Stimulated activated CD4-positive, alpha-beta T cell treated with anti-CD3 and anti-CD28 coated beads, Interleukin-15, amount 100 ng/mL, for 1 hour (primary cell): ENCODE measurements at places on chromosomes 13 and 19.

DNA sequence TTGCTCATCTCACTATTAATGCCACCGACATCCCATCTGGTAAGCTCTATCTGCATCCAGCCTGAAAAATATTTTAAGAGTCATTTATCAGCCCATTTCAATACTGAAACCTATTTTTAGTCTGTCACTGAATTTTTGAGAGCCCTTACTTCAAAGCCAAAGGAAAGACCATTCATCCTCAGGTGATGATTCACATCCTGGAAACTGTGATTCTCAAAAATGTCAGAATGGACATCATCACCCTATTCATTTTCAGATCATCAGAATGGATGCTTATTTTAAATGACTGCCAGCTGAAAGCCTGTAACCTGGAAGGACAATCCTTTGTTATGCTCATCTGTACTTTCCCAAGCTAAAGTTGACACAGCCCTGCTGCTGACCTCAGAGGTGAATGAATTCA lies 27.0 kb downstream of the TNFSF11 start:
- DNase-seq: no peak

GRCh38 chr19:7781157-7781556 lies 18.1 kb downstream of the CLEC4M start:
- no peak for DNase-seq

- no peak for DNase-seq
Measured at GRCh38 chr19:35845215-35846037, 6.9 kb downstream of the NPHS1 start.

DNA sequence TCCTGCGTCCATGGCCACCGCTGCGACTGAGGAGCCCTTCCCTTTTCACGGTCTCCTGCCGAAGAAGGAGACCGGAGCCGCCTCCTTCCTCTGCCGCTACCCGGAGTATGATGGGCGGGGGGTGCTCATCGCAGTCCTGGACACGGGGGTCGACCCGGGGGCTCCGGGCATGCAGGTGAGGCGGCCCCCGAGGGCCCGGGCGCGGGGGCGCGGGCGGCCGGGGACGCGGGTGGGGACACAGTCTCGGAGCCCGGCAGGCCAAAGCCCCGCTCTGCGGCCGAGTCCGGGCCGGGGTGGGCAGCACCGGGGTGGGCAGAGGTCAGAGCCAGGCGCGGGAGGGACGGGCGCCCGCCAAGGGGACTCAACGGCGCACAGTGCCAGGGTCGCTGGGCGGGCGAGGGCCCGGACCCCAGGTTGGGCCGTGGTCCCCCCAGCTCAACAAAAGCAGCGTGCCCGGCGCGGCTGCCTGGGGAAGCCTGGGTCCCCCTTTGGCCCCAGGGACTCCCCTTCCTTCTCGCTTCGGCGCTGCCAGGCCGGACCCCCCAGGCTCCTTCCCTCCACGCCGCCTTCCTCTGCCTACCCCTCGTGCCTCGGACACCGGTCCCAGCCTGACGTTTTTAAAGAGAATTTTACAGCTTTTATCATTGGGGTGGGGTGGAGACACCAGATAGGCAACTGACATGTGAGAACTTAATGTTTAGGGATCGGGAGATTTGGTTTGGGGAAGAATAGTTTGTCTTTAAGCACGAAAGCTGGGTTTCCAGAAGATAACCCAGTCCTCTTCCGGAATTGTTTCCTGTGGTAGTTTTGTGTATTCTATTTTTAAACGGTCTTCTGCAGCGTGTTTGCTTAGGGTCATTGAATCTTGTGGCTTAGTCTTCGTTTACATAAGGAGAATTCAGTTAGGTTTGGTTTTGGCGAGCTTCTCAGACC lies 509 bp downstream of the TPP2 start:
- DNase-seq: no peak

DNA sequence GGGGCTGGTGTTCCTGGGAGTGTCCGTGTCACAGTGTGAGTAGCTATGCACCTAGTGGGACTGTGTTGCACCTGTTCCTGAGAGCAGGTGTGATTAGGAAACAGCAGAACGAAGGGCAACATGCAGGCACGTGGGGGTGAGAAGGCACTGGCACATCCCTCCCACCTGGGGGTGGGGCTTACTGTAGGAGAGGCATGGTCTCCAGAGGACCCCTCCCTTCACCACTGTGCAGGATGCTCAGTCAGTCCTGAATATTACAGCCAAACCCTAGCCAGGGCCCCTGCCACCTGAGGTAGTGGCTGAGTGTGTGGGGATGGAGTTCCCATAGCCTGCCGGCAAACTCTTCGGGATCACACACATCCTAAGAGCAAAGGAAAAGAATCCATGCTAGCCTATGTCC lies 99.2 kb downstream of the ZDHHC20 start:
- DNase-seq: no peak
